ENCODE measurements at places on chromosomes 16 and 17.

GRCh38 chr17:31281061-31281460 is 16.0 kb downstream of the OMG start:
- no peak for DNase-seq

DNA sequence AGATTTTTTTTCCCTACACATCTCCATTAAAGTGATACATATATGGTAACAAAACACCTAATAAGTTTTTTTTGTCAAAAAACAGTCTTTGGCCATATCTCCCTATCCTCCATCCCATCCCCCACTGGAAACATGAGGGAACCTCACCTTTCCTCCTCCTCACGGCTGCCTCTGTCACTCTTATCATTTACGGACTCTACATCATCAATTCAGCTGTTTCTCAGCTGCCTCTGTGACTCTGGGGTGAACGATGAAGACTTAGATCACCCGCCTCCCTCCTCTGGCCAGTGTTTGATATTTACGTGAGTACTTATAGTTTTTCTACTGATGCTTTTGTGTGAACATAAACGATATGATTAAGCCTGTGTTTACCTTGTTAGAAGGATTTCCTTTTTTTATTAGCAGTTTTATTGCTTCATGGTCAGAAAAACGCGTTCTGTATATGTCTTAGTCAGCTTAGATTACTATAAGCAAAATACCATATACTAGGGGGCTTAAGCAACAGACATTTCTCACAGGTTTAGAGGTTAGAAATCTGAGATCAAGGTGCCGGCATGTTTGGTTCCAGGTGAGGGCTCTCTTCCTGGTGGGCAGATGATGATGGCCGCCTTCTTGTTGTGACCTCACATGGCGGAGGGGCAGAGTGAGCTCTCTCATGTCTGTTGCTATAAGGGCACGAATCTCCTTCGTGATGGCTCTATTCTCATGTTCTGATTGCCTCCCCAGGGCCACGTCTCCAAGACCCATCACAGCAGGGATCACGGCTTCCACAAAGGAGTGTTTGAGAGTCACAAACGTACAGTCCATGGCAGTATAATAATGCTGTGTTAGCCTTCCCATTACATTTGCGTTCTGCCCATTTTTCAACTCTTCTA is 32.1 kb downstream of the DNAH17 start:
- no peak for DNase-seq

GRCh38 chr17:1275962-1276736 is 3.3 kb upstream of the TRARG1 start:
- peak; percentile 81 for DNase-seq

GRCh38 chr17:31558748-31559583 is 167.5 kb downstream of the RAB11FIP4 start:
- DNase-seq = peak; percentile 55

DNA sequence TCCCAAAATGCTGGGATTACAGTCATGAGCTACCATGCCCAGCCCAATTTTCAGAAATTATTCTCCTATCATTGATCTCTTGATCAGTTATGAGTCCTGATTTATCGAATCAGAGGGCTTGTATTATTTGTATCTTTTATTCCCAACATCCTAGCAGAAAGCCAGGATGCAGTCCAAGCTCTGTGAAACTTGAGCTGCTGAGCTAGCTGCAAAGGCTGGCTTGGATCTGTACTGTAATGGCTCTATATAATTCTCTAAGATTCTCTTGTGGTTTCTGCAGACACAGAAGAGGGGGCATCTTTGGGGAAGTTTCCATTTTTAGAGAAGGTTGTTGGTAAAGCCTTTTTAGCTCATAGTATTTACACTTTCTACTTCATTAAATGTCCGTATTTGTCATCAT is 227.1 kb downstream of the MAP2K4 start:
- no peak for DNase-seq

DNA sequence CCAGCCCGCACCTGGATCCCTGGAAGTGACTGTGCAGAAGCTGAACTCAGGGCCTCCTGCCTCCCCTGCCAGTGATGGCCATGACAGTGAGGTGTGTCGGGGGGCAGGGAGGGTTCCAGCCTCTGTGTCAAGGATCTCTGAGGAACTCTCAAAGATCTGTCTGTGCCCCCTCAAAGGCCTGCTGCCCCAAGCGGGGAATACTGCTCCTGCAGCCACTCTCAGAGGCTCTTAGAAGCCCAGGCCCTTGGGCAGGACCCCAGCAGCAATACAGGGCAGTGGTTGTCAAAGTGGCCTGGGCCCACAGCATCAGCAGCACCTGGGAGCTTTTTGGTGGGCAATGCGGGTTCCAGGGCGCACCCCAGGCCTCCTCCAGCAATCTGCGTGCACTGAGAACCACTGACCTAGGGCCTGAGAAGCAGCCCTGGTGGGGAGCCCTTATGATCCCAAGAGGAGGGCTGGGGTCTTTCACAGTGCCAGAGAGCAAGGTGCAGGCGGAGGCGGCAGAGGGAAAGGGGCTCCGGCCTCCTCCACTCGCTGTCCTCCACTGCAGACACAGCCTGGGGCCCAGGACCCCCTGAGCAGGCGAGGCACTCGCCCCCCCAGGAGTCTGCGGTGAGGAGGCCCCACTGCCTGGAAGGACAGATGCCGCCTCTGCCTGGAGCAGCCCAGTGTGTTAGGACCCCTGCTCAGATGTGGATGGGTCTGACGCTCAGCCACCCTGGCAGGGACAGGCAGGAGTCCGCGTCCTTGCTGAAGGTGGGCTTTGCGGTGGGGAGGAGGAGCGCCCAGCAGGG is 42.1 kb downstream of the ENGASE start:
- DNase-seq = no peak

DNA sequence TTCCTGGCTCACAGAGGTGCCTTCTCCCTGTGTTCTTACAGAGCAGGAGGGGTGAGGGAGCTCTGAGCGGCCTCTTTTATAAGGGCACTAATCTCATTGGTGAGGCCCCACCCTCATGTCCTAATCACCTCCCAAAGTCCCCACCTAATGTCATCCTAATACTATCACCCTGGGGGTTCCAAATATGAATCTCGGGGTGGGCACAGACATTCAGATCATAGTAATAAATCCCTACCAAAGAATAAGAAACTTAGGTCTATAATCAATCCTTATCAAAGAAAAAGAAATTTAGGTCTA is 32.3 kb upstream of the METRNL start:
- DNase-seq = no peak

DNA sequence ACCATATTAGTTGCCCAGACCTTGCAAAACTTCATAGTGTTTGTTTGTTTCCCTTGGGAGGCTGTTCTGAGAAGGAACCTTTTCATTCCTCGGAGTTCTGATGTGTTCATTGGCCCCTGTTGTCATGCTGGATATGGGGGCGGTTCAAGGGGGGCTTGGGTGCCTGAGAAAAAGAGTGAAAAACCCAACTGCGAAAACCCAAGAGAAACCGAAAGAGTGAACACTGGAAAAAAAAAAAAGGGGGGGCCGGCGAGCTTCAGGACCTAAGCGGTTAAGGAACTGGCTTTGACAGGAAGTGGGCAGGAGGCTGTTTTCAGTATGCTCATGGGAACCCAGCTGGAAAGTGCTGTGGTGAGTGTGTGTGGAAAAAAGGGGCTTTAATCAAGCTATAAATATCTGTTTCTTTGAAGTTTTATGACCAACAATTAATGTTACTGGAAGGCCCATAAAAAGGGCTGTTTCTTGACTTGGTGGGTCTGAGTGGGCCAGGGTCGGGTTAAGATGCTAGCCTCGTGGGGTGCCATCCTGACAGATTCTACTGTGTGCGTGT is 510.7 kb downstream of the MAF start:
- DNase-seq = peak; percentile 65

DNA sequence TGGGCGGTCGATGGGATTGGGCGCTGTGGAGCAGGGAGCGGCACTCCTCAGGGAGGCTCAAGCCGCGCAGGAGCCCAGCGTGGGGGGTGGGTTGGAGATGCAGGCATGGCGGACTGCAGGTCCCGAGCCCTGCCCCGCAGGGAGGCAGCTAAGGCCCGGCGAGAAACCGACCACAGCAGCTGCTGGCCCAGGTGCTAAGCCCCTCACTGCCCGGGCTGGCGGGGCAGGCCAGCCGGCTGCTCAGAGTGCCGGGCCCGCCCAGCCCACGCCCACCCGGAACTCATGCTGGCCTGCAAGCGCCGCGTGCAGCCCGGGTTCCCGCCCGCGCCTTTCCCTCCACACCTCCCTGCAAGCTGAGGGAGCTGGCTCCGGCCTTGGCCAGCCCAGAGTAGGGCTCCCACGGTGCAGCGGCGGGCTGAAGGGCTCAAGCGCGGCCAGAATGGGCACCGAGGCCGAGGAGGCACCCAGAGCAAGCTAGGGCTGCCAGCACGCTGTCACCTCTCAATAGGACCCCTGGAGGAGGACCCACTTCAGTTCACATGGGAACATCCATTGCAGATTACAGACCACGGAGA is 20.5 kb upstream of the METTL16 start:
- DNase-seq = no peak

DNA sequence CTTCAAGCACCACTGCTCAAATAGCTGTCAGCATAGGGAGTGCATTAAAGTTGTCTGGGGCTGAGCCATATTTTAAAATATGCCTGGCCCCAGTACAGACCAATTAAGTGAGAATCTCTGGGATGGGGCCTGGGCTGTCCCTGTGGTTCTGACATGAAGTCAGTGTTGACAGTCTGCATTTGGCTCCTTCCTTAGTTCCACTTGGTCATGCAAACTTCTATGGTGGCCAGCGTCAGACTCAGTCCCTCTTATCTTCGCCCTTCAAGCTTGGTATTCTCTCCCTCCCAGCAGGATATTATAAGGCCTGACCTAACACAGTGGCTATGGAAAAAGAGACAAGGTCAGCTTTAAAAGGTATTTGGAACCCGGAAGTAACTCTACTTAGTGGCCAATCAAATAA is 177.2 kb downstream of the PMP22 start:
- no peak for DNase-seq
